ENCODE measurements at places on chromosomes 3 and 15.

GRCh38 chr15:29270169-29270955 is 740 bp upstream of the NSMCE3 start:
- peak; percentile 45 for DNase-seq

DNA sequence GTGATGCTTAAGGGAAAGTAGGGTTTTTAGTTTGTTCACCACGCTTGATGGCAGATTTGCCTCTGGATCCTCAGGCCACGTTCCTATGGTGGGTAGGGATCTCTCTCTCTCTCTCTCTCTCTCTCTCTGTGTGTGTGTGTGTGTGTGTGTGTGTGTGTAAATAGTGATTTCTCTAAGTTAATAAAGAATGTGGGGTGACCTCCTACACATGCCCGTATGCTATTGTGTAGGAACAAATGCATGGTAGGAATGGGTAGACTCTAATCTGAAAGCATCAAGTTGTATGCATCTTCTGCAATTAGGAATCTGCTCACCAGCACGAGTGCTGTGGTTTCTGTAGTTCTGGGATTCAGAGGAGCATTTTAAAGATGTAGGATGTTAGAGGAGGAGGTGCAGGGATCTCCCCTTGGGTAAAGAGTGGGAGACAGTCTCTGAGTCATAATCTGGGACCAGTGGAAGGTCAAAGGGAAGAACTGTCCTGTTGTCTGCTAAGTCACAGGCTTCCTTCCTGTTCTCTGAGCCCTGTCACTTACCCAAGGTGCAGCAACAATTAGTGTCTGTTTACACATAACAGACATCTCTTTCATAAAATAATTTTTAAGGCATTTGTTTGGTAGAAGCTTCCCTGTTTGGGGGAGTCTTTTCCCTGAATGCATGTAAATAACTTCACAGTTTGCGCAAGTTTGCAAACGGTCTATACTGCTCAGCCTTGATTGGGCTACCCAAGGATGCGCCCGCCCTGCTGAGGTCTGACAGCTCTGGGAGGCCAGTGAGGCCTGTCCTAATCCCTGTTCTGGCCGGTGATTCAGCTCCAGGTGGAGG is 139.8 kb downstream of the IGF1R start:
- DNase-seq: no peak

- no peak for DNase-seq
These were observed 40.9 kb downstream of the CPN2 start for GRCh38 chr3:194310060-194310835.

DNA sequence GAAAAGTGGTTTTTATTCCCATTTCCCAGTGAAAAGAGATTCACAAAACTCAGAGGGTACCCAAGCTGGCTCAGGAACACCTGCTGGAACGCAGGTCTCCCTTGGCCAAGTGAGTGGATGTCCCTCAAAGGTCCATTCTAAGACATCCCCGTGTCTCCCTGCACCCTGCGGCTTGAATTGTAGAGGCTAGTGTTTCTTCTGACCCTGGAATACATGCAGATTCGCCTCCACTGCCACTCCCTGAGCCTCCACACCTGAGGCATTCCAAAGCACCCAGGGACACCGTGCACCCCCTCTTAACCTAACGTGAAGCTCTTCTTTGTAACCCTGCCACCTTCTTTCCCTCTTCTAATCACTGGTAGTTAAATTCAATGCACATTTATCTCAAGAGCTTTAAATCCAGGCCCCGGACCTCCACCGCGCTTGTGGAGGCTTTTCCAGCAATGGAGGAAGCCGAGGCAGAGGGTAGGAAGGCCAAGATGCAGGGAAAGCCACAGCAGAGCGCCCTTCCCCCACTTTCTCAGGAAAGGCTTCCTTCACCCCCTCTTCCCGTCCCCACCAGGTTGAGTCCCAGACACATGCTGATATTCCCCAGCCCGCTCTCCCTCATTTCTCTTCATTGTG is 590 bp upstream of the ITGA11 start:
- no peak for DNase-seq

- DNase-seq: no peak
These were observed 366.2 kb upstream of the DPH6 start for GRCh38 chr15:35912196-35912595.

GRCh38 chr15:70189826-70190695 is 92.3 kb upstream of the TLE3 start:
- DNase-seq: no peak

GRCh38 chr3:196962930-196963630 is 5.6 kb downstream of the PIGZ start:
- no peak for DNase-seq

DNA sequence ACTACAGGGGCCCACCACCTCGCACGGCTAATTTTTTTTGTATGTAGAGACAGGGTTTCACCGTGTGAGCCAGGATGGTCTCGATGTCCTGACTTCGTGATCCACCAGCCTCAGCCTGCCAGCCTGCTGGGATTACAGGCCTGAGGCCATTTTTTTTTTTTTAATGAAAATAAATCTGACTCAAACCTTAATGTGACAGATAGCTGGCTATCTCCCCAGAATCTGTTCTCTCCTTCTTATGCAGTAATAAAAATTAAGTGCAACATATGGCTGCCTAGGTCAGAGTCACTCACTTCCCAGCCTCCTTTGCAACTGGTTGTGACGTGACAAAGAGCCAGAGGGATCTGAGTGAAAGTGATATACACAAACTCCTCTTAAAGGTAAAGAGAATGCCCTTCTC is 53.0 kb downstream of the ZNF148 start:
- no peak for DNase-seq

- no peak for DNase-seq
These were observed 84.5 kb upstream of the C3orf80 start for GRCh38 chr3:160140756-160141155.

- DNase-seq: no peak
These were observed 10.5 kb downstream of the WWTR1 start for GRCh38 chr3:149647285-149647684.

GRCh38 chr15:85114886-85115285 is 133.2 kb downstream of the PDE8A start:
- DNase-seq: no peak

GRCh38 chr3:11212784-11213183 is 58.5 kb downstream of the HRH1 start:
- DNase-seq: no peak

- no peak for DNase-seq
These were observed 16.2 kb downstream of the ANKUB1 start for GRCh38 chr3:149776170-149776569.

GRCh38 chr3:162370141-162370540 is 873.5 kb downstream of the OTOL1 start:
- DNase-seq: no peak

- no peak for DNase-seq
These were observed 27.7 kb downstream of the HLTF start for GRCh38 chr3:149058602-149059001.

- DNase-seq: no peak
These were observed 29.0 kb downstream of the SEC61A1 start for GRCh38 chr3:128081226-128081625.

GRCh38 chr15:68413363-68414205 is 18.4 kb downstream of the ITGA11 start:
- no peak for DNase-seq

DNA sequence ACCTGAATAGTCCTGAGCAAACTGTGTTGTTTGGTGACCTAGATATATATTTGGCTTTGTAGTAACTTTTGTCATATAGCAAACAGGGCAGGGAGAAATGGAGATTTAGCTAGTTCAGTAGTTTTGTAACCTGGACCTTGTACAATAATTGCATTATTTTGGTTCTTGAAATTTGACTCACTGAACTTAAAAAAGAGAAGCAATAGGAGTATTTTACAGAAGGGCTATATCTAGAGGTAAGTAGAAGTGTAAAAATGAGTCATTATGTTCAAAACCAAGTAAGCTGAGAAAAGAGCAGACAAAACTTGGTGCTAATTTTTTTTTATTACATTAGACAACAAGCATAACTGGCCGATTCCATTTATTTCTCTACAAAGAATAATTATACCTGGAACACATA is 505.4 kb downstream of the ZIC1 start:
- DNase-seq: no peak

GRCh38 chr3:194801461-194802432 is 116.1 kb downstream of the FAM43A start:
- no peak for DNase-seq

DNA sequence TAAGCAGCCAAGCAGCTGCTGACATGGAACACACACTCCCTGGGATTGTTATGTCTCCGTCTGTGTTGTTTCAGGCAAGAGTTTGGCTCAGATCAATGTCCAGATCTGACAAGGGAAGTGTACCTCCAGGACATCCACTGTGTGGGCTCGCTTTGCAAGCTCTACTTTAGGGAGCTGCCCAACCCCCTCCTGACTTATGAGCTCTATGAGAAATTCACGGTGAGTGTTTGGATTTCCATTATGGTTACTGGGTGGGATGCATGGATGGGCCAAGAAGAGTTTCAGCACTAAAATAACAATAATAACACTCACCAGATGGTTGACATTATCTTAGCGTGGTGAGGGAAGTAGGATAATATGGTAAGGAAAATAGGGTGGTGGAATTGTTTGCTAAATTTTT is 74.1 kb downstream of the ARHGAP31 start:
- DNase-seq: no peak

- no peak for DNase-seq
These were observed 739.9 kb upstream of the NR2F2 start for GRCh38 chr15:95590533-95591044.

- no peak for DNase-seq
These were observed 487.0 kb upstream of the PROK2 start for GRCh38 chr3:72271923-72272322.

- no peak for DNase-seq
These were observed 143.6 kb upstream of the UBE2E1 start for GRCh38 chr3:23662079-23662617.

DNA sequence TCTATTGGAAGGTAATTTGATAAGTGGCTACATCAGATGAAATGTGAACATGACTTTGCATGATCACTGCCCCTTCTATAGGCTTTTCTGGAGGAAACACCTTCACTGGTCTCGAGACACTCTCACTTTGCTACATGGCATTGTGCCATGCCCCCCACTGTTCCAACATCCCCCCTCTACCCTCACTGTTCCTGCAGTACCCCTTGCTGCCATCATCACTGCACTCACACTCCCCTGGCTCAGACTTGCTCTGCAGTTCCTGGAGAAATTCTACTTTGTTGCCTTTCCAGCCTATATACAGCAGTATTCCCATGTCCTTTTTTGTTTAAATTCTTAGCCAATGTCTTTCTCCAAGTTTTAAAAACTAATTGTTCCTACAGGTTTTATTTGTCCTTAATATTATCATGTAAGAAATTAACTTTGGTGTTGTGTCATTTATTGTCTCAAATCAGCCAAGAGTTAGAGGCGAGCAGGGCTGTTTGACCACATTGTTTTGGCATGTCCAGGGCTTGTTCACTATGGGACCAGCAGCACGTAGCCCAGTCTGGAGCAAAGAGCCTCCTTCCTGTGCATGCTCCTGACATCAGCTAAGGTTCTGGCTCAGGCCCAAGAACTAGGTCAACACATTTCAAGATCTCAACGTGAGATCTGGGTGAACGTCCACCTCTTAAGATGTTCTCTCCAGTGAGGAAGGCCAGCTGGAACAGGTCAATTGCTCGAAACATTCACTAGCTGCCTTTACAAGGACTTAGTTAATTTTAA is 246.4 kb downstream of the SLC9A9 start:
- DNase-seq: no peak

- no peak for DNase-seq
These were observed 51.7 kb downstream of the CHSY1 start for GRCh38 chr15:101200181-101200580.

DNA sequence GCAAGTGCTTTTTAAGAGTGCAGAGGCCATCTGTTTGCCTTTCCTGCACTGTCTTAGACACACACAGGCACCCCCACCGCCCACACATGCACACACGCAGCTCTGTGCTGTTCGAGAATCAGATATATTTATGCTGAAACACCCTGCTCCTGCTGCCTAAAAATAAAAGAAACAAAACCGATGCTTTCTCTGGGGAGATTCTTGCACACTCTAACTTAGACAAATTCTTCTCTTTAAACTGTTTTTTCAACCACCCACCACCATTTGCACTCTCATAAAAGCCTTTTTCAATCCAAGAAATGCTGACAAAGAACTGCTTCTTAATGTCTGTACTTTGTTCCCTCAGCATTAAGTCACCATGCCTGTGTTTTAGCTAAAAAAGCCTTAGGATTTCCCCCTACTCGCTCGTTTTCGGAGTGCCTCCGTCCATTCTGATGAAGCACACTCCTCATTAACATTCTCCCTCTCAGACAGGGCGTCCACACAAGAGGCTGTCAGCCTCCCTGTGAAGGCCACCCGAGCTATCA is 26.2 kb downstream of the SLC12A8 start:
- DNase-seq: no peak

DNA sequence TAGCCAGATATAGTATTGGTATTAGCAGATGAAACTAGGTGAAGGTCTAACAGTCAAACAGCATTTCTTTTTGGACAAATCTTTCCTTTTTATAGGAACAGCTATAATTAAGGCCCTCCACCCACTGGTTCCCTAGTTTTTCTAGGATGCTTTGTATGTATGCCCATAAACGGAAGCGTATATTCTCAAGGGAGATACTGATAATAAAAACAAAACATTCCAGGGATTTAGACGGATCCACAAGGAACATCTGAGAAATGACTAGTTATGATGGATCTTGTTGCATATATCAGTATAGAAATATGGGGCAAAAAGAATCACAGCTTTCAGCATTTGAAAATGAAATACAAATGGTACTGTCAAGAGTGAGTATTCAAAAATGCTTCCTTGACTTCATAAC is 22.5 kb downstream of the LRRC28 start:
- no peak for DNase-seq

GRCh38 chr15:68791431-68792283 is 29.0 kb downstream of the ANP32A start:
- DNase-seq: peak; percentile 67

DNA sequence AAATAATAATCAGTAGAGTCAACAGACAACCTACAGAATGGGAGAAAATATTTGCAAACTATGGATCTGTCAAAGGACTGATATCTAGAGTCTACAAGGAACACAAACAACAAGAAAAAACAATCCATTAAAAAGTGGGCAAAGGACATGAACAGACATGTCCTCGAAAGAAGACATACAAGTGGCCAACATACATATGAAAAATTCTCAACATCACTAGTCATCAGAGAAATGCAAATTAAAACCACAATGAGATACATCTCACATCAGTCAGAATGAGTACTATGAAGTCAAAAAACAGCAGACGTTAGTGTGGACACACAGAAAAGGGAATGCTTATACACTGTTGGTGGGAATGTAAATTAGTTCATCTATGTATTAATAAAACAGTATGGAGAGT is 33.7 kb downstream of the SLC2A2 start:
- DNase-seq: no peak

DNA sequence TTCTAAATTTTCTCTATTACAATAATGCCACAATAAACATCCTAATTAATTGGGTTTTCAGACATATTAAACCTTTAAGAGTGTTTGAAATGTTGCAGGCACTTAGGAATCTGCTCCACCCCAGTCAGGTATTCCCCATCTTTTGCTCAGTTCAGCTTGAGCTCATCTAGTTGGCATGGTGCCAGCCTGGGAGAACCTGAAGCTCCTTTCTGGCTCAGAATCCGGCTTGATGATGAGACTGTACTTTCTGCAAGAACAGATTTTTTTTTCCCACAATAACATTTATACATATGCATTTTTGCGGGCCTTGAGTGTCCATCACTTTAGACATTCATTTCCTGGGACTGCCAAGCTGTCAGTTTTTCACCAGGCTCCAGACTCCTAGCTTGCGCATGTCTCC is 7.7 kb upstream of the OXSR1 start:
- no peak for DNase-seq

GRCh38 chr3:131526801-131527347 is 24.1 kb upstream of the MRPL3 start:
- DNase-seq: no peak

Measured in CD4-positive, alpha-beta T cell treated with Interleukin-15 for 4 hours (primary cell).